ENCODE measurements at places on chromosomes 1 and 21. TPM values are rescaled to one million over a fixed set of nuclear protein-coding genes. Genes with fewer than 3 reads are reported as not detected.
A peak's percentile ranks its signal among the peaks of the same experiment; 100 is the strongest.

Gene CDC14A
- total RNA-seq: 91.6 TPM

DNA sequence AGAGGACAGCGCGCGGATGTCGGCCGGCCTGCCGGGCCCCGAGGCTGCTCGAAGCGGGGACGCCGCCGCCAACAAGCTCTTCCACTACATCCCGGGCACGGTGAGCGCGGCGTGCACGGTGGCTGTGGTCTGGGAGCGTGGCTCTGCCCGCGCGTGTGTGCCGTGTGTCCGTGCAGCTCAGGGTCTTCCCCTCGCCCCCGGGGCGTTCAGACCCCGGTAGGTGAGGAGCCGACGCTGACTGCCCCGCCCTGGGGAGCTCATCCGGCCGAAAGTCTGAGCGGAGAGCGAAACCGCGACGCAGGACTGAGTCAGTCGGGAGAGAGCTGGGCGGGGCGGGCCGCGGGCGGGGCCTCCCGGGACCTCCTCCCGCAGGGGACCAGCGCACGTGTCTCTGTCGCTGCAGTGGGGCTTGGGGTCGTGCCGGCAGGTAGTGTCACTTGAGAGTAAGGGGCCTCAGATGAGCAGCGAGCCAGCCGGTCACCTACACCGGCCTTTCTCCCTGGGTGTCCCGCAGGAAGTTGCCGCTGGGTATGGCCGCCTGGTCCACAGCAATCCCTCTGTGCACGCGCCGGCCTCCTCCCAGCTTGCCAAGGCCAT is 520 bp downstream of the PLEKHN1 start:
- peaks cover 4% of the 10 kb centered on the region for H3K36me3 ChIP-seq
- peak overlapping the region; percentile 47 for H3K27ac ChIP-seq
- H3K27me3 ChIP-seq: peaks cover 37% of the 10 kb centered on the region
- H3K4me1 ChIP-seq: peaks cover 21% of the 10 kb centered on the region

GRCh38 chr1:67956116-67956515 is 94.3 kb downstream of the DIRAS3 start:
- no peak overlapping the region for H3K4me3 ChIP-seq
- H3K27ac ChIP-seq: no peak overlapping the region

- peaks cover 31% of the 10 kb centered on the region for H3K27me3 ChIP-seq
- H3K4me3 ChIP-seq: peak overlapping the region; percentile 53
- no peaks in the 10 kb centered on the region for H3K36me3 ChIP-seq
- H3K4me1 ChIP-seq: peaks cover 9% of the 10 kb centered on the region
- no peak overlapping the region for H3K27ac ChIP-seq
These were observed 77.4 kb downstream of the DESI2 start for GRCh38 chr1:244730153-244730933.

All from T-cell (primary cell).